Stimulated activated CD4-positive, alpha-beta T cell treated with anti-CD3 and anti-CD28 coated beads, Interleukin-2, amount 100 ng/mL, for 4 hours (primary cell): ENCODE measurements at places on chromosomes 4 and X.
A peak's percentile ranks its signal among the peaks of the same experiment; 100 is the strongest.

- DNase-seq: no peak
These were observed 151.6 kb downstream of the PRDM5 start for GRCh38 chr4:120770897-120771296.

- DNase-seq: no peak
These were observed 12.2 kb upstream of the FAM149A start for GRCh38 chr4:186092296-186092695.

DNA sequence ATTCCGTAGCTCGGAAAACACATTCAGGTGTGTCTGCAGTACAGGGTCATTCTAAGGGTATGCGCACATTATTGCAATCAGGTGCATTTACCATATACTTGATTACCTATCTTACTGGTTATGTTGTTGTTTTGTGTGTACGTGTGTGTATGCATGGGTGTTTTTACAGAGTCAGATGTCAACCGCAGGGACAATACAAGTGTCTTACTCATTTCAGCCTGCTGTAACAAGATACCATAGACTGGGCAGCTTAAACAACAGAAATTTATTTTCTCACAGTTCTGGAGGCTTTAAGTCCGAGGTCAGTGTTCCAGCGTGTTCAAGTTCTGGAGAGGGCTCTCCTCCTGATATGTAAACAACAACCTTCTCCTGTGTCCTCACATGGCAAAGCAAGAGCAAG, 316.7 kb downstream of the DMD start:
- DNase-seq: no peak

DNA sequence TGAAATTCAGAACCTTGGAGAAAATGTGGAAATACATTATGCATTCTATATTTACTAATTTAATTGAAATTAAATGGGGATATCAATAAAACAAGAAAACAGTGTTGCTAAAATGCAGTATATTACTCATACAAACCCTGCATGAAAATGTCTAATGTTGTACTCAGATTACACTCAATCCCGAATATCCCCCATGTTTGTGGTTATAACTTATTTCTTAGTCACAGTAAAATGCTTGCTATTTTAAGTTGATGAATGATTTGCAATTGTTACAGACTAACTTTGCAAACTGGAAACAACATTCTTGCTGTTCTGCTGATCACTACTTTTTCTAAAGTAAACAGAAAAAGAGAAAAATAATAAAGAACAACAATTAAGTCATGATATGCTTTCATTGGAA, 33.1 kb upstream of the ANXA10 start:
- no peak for DNase-seq

GRCh38 chr4:70705183-70706043, 16.4 kb upstream of the RUFY3 start:
- peak; percentile 52 for DNase-seq

GRCh38 chr4:144667500-144667899, 21.5 kb downstream of the HHIP start:
- DNase-seq: no peak

GRCh38 chr4:183335369-183335940, 13.2 kb upstream of the CLDN24 start:
- DNase-seq: no peak

GRCh38 chr4:145277011-145277410, 96.6 kb upstream of the OTUD4 start:
- no peak for DNase-seq

- no peak for DNase-seq
These were observed 18.9 kb downstream of the LAMP2 start for GRCh38 chrX:120450163-120450562.

DNA sequence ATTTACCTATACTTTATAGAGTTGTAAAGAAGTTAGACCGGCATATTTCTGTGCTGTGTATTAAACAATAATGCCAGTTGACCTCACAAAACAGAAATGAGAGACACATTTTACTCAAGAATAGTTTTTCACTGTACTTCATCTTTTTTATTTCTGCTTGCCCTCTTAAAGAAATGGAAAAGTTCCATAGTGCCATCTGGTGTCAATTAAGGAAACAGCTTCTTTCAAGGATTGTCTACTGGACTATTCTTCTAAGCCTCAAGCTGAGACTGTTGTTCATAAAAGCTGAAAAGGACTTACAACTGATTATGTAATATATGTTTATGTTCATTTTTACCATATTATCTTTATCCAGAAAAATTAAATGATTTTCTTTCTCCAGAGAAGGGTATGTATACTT, 1523.7 kb downstream of the ARAP2 start:
- no peak for DNase-seq

GRCh38 chr4:37389967-37390580, 145.5 kb downstream of the NWD2 start:
- no peak for DNase-seq

DNA sequence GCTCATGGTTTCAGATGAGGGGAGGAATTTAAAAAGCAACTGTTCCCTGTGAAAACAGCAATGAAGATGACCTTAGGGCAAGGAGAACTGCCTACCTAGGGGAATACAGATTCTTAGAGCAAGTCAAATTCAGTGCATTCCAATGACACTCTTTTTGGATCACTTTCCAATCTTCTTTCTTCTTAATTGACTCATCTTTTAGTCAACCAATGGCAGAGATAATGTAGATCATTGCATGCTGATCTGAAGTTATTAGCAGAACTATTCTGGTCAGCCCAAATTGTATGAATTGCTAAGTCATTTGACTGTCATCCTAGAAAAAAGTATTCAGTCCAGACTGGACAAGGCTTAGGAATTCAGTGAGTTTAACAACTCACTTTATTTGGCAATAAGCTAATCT, 12.6 kb upstream of the NR3C2 start:
- DNase-seq: no peak

DNA sequence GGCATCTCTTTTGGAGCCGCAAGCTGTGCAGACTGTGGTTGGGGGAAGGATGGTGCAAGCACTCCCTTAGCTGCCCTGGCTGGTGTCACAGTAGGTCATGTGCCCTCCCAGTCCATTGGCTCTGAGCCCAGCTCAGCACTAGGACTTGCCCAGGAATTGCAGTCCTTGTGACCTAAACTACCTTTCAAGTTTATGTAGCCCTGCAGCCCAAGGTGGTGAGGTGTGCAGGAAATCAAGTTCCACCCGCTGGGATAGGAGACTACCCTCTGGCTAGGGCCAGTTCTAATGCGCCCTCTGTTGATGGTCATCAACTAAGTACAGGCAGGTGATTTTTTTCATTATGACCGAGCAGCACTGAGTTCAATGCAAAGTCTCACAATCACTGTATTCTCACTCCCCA, 335.2 kb downstream of the UBE2NL start:
- DNase-seq: no peak

DNA sequence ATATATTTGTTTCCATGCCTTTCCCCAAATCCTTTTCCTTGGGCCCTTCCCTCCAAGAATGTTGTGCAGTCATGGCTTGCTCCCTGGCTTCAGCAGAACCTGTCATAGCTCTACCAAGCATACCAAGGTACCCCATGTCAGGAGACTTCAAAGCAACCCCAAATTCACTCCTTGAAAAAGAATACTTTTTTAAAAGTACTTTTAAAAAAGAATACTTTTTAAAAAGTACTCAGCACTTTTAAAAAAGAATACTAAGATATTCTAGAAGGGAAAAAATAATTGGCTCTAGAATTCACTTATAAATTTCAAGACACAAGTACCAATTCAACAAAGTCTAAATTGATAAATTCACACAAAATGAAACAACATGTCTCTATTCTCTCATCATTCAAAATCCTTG, 76.0 kb downstream of the NR3C2 start:
- DNase-seq: no peak

GRCh38 chr4:96326846-96327245, 487.0 kb downstream of the PDHA2 start:
- DNase-seq: no peak

DNA sequence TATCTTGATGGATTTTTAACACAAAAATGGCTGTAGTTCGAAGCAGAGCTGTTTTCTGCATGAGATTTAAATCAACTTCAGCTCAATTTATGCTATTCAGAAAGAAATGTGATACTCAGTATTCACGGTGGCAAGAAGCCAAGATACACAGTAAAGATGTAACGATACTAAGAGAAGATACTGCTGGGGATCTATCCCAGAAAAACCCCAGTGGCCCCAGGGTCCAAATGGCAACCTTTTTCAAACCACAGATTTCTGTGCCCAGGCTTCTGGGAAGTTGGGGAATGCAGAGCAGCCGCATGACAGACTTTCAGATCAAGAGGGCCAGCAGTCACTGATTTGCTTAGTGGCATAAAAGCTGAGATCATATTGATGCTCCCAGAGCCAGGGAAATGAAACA, 353.9 kb downstream of the AFF2 start:
- DNase-seq: no peak

DNA sequence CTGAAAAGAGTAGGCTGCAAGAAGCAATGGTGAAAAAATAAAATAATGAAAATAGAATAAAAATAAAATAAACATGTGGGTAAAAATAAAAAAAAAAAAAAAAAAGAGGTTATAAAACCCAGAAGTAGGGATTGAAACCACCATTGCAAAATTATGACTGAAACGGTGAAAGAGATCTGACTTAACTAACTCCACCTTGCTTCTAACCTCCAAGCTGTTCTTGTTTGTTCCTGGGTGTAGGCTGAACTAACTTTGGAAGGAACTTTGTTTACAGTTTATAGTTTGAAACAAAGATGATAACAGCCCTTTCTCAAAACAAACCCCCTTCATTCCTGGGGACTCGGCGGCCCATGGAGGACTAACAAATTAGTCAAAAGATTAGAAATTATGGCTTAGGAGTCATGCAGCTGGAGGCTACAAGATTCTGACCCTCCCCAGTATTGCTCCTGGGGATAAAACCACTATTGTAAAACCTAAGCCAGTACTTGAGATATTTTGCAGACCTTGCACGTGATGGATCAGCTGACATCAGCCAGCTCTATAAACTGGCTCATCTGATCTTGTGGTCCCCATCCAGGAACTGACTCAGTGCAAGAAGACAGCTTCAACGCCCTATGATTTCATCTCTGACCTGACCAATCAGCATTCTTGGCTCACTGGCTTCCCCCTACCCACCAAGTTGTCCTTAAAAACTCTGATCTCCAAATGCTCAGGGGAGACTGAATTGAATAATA, 30.4 kb downstream of the DDX60L start:
- no peak for DNase-seq

- no peak for DNase-seq
These were observed 56.1 kb downstream of the TRIML2 start for GRCh38 chr4:188053302-188053701.

- DNase-seq: no peak
These were observed at the start of gene ANXA3 for GRCh38 chr4:78551420-78552351. ANXA3 (plus strand) TSS chr4:78551770; CDS start chr4:78554474, 2,704 bp downstream.

DNA sequence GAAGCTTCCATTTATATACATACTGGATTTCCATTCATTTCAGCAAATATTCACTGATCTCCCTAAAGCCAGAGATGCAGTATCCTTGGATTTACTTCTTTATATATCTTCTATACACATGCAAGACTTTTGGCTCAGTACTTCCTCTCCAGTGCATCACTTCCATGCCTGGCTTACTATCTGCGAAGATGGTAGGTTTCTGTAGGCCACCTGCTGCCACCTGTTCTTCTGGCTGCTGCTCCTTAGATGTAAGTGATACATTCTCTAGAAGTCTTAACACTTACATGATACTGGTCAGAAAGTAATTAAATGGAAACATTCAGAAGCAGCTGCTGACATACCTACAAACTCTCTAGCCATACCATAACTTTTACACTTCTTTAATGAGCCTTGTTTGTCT, 48.9 kb downstream of the TBC1D9 start:
- DNase-seq: no peak

GRCh38 chrX:57643698-57644097, 36.4 kb downstream of the NLRP2B start:
- DNase-seq: no peak

DNA sequence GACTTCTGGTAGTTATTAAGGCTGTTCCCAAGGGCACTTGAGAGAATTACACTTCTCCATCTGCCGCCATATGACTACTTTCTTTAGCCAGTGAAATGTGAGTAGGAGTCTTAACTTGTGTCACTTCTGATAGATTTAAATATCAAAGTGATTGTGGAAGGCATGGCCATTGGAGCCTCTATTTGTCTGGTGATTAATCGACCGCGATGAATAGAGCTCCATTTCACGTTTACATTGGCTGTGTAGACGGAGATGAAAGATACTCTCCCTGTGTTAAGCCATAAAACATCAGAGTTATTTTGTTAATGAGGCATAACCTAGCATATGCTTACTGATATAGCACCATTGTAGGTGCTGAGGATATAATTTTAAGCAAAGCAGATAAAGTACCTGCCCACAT, 852.4 kb downstream of the CCSER1 start:
- DNase-seq: no peak

GRCh38 chr4:38204339-38205035, 244.3 kb downstream of the PTTG2 start:
- no peak for DNase-seq

DNA sequence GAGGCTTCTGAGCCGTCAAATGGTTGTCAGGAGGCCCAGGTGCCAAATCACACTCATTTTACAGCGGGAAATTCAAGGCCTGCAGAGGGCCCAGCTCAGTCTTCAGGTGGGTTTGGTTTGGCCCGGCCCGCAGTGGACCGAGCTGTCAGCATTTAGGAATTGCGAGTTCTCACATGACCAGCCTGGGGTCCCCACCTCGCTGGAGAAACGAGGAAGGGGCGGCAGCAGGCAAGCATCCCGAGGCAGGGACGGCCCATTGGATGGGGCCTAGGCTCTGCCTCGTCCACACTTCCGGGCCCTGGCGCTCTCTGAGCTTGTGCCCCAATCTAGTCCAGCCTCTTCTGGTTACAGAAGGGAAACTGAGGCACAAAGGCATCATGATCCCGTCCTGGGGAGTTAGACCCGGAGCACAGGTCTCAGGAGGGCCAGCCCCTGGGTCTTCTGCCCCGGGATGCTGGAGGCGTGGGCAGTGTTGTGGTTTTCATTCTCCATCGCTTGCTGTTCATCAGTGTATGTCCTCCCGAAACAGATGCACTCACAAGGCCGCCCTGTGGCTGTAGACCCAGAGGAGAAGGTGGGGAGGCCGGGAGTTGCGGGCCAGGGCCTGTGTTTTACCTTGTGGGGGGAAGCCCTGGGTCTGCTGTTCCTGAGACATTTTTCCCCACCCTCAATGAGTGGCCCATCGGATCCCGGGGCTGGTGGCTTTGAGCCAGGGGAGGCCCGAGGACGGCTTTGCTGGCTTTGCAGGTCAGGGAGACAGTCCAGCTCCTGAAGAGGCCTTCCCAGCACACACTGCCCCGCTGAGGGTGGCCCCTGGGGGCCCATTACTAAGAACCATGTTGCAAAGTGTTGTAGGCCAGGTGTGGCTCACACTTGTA, 8.9 kb downstream of the PSAPL1 start:
- no peak for DNase-seq

GRCh38 chr4:53703267-53703655, 112.0 kb upstream of the LNX1 start:
- DNase-seq: no peak

DNA sequence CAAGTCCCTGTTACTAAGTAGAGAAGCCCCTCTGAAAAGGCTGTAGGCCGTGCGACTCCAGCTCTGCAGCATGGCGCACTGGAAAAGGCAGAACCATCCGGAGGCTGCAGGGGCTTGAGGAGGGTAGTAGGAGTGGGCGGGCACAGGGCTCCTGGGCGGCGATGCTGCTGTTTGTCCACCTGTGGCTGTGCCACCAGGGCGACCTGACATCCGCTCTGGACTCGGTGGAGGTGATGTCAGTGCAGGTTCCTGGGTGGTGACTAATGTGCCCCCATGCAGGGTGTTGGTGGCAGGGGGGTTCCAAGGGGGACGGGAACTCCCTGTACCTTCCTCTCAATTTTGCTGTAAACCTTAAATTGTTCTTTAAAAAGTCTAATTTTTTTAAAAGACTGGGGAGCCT, 58.3 kb downstream of the PCGF3 start:
- no peak for DNase-seq

GRCh38 chr4:118826723-118827444, 9.0 kb downstream of the SEC24D start:
- no peak for DNase-seq

- DNase-seq: no peak
These were observed 6.4 kb downstream of the NR3C2 start for GRCh38 chr4:148435654-148436406.
